ENCODE measurements at places on chromosomes 11 and 22. TPM values are rescaled to one million over a fixed set of nuclear protein-coding genes. Genes with fewer than 3 reads are reported as not detected.

DNA sequence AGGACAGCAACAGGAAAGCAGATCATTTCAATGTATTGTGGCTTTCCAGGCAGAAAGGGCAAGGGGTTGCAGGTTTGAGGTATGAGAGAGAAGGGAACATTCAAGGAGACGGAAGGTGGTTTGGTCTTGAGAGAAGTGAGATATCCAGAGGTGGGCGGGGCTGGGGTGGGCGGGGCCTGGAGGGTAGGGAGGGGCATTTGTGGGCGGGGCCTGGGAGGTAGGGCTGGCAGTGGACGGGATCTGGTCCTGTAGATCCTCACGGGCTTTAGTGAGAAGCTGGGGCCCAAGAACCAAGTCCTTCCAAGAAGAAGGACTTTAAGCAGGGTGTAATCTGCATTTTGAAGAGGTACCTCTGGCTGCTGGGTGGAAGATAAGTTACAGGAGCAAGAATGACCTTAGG, 199.2 kb downstream of the MN1 start:
- H3K4me3 ChIP-seq, result no peak overlapping the region
- no peaks in the 10 kb centered on the region for H3K4me1 ChIP-seq
- H3K36me3 ChIP-seq, result no peaks in the 10 kb centered on the region
- no peaks in the 10 kb centered on the region for H3K27me3 ChIP-seq
- DNase-seq, result no peak

Gene OR6A2
- 1.3 TPM for total RNA-seq

- DNase-seq, result no peak
- no peak overlapping the region for H3K4me3 ChIP-seq
- no peaks in the 10 kb centered on the region for H3K36me3 ChIP-seq
- H3K27me3 ChIP-seq, result no peaks in the 10 kb centered on the region
- no peak overlapping the region for H3K27ac ChIP-seq
These were observed 24.4 kb upstream of the FXYD6 start for GRCh38 chr11:117900720-117901440.

DNA sequence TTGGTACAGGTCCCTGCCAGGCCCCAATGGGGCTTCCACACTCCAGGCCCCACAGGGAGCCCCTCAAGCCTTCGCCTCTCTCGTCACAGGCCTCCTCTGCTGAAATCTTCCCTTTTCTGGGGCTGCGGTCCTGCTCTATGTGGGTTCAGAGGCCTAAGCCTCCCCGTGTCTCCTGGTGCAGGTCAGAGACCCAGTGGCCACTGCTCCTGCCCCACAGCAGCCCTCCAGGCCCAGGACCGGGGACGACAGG, 5.9 kb upstream of the IFITM3 start:
- no peak for DNase-seq
- H3K4me3 ChIP-seq, result no peak overlapping the region
- peaks cover 34% of the 10 kb centered on the region for H3K4me1 ChIP-seq
- H3K36me3 ChIP-seq, result no peaks in the 10 kb centered on the region

Gene TMEM86A
- total RNA-seq, result 4.4 TPM

- H3K27me3 ChIP-seq, result no peaks in the 10 kb centered on the region
- H3K4me3 ChIP-seq, result peak overlapping the region; percentile 34
- peaks cover 18% of the 10 kb centered on the region for H3K4me1 ChIP-seq
- peaks cover 10% of the 10 kb centered on the region for H3K36me3 ChIP-seq
- H3K27ac ChIP-seq, result peak overlapping the region; percentile 96
These were observed 1.9 kb downstream of the TAGLN start for GRCh38 chr11:117200813-117201657.

GRCh38 chr22:36369004-36369921, 18.5 kb downstream of the MYH9 start:
- H3K4me1 ChIP-seq, result peaks cover 96% of the 10 kb centered on the region
- H3K4me3 ChIP-seq, result no peak overlapping the region
- DNase-seq, result no peak
- peak overlapping the region; percentile 100 for H3K27ac ChIP-seq
- no peaks in the 10 kb centered on the region for H3K27me3 ChIP-seq
- H3K36me3 ChIP-seq, result no peaks in the 10 kb centered on the region

Gene TIMM10B
- 29.7 TPM for total RNA-seq

DNA sequence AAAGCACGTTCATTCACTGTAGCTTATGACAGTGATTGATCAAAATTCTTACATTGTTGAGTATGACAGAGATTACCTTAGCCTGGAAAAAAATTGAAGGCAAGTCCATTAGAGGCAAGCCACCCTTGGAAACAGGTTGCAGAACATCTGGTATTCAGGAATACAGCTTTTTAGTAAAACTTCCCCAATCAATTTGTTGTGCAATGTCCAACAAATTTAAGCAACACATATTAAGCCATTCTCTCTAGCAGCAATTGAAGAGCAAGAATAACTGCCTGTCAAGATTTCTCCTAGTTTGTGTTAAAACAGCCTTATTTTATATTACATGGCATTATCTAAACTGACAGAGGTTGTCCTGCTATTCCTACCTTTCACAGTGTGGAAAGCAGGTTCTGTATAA, 37.0 kb downstream of the BCL2L13 start:
- DNase-seq, result no peak
- no peak overlapping the region for H3K4me3 ChIP-seq
- no peaks in the 10 kb centered on the region for H3K27me3 ChIP-seq

Gene PLAAT5
- not detected for total RNA-seq

DNA sequence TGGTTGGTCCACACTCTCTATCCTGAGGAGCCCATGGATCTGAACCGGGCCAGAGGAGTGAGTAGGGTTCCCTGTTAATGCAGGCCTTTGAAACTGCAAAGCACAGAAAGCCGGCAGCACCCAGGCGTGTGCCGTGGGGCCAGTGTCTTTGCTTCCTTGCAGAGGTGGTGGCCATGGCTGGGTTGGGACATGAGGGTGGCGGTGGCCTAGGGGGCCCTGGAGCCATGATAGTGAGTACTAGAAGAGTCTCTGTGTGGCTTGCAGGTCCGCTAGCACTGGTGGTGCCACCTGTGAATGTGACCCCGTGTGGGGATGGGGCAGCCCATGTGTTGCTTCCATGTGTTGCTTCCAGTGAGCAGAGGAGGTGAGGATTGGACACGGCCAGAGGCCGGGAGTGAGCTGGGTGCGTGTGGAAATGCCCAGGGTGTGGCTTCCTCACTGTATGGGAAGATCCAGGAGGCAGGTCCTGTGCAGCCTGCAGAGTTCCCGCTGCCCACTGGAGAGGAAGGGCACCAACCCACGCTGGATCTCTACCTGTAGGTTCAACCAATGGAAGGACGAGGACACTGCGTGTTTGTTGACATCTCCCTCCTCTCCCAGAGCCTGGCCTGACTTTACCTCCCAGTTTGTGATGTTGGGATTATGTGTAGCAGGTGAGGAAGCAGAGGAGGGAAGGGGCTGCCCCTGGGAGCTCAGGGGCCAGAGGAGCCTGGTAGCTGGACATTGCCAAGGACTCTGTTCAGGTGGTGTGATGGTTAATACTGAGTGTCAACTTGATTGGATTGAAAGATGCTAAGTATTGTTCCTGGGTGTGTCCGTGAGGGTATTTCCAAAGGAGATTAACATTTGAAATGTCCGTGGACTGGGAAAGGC, 796.6 kb downstream of the TBC1D22A start:
- no peaks in the 10 kb centered on the region for H3K27me3 ChIP-seq
- H3K4me3 ChIP-seq, result no peak overlapping the region
- H3K4me1 ChIP-seq, result no peaks in the 10 kb centered on the region
- DNase-seq, result no peak
- H3K27ac ChIP-seq, result no peak overlapping the region

DNA sequence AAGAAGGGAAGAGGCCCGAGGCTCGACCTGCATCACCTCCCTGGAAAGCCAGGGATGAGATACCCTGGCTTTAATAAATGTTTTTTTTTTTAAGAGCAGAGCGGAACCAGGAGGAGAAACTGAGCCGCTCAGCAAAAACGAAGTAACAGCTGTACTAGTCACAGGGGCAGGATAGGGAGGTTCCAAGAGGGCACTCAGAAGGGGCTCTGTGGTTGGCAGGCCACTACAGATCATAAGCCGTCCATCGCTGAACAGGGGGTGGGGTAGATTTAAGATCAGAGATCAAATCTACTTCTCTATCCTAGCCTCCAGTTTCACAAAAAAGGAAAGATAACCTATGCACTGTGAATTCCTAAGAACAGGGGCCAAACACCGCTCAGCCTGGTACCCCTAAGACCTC, 625 bp downstream of the EIF3D start:
- no peaks in the 10 kb centered on the region for H3K36me3 ChIP-seq
- DNase-seq, result no peak
- peak overlapping the region; percentile 67 for H3K4me3 ChIP-seq
- peaks cover 21% of the 10 kb centered on the region for H3K4me1 ChIP-seq

- no peaks in the 10 kb centered on the region for H3K4me1 ChIP-seq
- peak; percentile 20 for DNase-seq
- H3K27me3 ChIP-seq, result peaks cover 92% of the 10 kb centered on the region
- H3K4me3 ChIP-seq, result peak overlapping the region; percentile 33
These were observed 3.2 kb downstream of the DBX1 start for GRCh38 chr11:20156876-20157613.

Gene SERHL2
- total RNA-seq, result 0.95 TPM

- H3K36me3 ChIP-seq, result no peaks in the 10 kb centered on the region
- DNase-seq, result no peak
- peak overlapping the region; percentile 45 for H3K27ac ChIP-seq
- H3K4me1 ChIP-seq, result peaks cover 52% of the 10 kb centered on the region
These were observed 1.7 kb downstream of the RPS19BP1 start for GRCh38 chr22:39530692-39531331.

Gene DERL3
- total RNA-seq, result 2.6 TPM

- peak overlapping the region; percentile 44 for H3K4me3 ChIP-seq
- no peaks in the 10 kb centered on the region for H3K36me3 ChIP-seq
- no peaks in the 10 kb centered on the region for H3K27me3 ChIP-seq
- DNase-seq, result no peak
These were observed 999 bp upstream of the CCDC83 start for GRCh38 chr11:85854212-85854556.

Gene CNGA4
- 0.14 TPM for total RNA-seq

DNA sequence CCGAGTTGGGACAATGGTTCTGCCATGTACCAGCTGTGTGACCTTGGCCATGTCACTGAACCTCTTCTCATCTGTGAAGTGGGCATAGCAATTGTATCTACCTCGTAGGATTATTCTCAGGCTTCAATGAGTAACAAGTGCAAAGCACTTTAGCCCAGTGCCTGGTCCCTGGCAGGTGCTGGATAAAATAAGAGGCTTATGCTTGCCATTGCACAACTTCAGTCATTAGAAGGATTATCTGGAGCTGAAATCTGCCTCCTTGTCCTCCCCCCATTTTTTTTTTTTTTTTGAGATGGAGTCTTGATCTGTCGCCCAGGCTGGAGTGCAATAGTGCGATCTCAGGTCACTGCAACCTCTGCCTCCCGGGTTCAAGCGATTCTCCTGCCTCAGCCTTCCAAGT, 7.2 kb downstream of the SMTNL1 start:
- no peak overlapping the region for H3K4me3 ChIP-seq
- no peaks in the 10 kb centered on the region for H3K27me3 ChIP-seq
- H3K4me1 ChIP-seq, result no peaks in the 10 kb centered on the region
- H3K27ac ChIP-seq, result no peak overlapping the region
- H3K36me3 ChIP-seq, result no peaks in the 10 kb centered on the region

DNA sequence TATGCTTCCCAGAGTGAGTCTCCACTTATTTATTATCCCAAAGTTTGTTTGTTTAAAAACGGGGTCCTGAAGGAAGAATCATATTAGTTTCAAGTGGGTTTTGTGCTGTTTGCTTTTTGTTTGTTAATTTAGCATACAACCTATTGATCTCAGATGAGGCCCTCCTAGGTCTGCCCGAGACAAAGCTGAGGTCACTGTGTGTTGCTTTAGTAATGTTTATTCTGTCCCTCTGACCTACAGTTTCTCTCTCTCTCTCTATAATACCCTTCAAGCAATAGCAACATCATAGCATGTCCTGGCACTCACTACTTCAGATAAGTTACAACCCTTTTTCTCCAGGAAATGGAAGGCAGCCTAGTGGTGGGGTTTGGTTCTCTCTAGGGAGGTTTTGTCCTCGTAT, 63.4 kb downstream of the AMOTL1 start:
- H3K4me1 ChIP-seq, result peaks cover 12% of the 10 kb centered on the region
- DNase-seq, result no peak
- no peaks in the 10 kb centered on the region for H3K27me3 ChIP-seq
- no peak overlapping the region for H3K27ac ChIP-seq
- no peak overlapping the region for H3K4me3 ChIP-seq

DNA sequence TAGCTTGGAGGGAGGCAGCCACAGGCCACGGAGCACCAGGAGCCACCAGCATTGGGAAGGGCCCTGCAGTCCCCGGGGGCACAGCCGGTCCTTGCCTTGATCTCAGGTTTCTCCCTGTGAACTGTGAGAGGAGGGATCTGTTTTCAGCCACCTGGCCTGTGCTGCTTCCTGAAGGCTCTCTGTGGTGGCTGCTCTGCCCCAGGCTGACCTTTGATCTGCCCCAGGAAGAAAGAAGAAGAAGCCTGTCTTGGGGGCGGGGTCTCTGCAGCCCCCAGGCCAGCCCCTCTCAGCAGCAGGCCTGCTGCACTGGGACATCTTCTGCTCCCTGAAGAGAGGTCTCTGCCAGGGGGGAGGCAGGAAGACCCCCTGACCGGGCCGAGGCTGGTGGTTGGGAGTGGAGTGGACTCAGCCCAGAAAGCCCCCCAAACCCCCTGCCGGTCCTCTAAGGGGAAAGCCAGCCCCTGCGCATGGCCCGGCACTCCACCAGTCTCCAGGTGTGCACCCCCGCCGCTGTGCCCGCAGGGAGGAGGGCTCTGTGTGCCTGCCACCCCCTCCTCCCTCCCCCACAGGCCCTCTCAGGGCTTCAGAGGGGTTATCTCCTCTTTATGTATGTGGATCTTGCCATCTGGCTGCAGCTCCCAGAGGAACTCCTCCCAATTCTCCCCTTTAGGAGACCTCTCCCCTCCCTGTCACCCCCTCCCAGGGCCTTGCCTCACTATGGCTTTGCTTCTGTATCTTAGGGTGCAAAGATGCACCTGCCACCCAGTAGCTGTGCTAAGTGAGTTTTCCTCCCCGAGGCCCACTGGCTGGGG, 675.3 kb downstream of the BRD1 start:
- no peaks in the 10 kb centered on the region for H3K36me3 ChIP-seq
- no peaks in the 10 kb centered on the region for H3K4me1 ChIP-seq
- H3K27me3 ChIP-seq, result no peaks in the 10 kb centered on the region
- no peak overlapping the region for H3K27ac ChIP-seq

Gene MMP12
- total RNA-seq, result 0.55 TPM

Gene PGA5
- total RNA-seq, result 15.0 TPM

Gene OR8H1
- total RNA-seq, result not detected

GRCh38 chr22:17891481-17892167, 117.4 kb upstream of the BID start:
- H3K36me3 ChIP-seq, result peaks cover 8% of the 10 kb centered on the region
- H3K27me3 ChIP-seq, result no peaks in the 10 kb centered on the region

Gene MYBPC3
- not detected for total RNA-seq

DNA sequence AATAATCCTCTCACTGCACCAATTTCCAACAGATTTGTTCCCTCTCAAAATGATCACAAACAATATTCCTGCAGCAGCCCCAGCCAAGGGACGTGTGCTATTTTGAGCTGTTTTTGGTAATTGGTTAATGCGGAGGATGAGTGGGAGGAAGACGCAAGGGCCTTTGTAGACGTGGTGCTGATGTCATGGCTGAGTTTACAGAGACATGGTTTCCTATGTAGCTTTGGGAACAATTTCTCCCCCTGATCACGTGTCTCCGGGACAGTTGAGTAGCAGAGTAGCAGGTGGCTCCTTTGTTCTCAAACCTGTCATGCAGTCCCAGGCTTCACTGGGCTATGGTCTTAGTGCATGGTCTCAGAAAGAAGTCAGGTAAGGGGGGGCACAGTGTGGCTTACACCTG, 183.2 kb upstream of the NECTIN1 start:
- no peak overlapping the region for H3K4me3 ChIP-seq
- peaks cover 35% of the 10 kb centered on the region for H3K4me1 ChIP-seq
- no peaks in the 10 kb centered on the region for H3K27me3 ChIP-seq
- H3K27ac ChIP-seq, result no peak overlapping the region
- H3K36me3 ChIP-seq, result no peaks in the 10 kb centered on the region
- DNase-seq, result no peak

Data from transverse colon (tissue), 4 donors.